Ammon's horn (tissue), 1 donor: ENCODE measurements at places on chromosomes 7 and 10.

GRCh38 chr10:89352802-89353201 lies 25.0 kb downstream of the IFIT3 start:
- DNase-seq = no peak

DNA sequence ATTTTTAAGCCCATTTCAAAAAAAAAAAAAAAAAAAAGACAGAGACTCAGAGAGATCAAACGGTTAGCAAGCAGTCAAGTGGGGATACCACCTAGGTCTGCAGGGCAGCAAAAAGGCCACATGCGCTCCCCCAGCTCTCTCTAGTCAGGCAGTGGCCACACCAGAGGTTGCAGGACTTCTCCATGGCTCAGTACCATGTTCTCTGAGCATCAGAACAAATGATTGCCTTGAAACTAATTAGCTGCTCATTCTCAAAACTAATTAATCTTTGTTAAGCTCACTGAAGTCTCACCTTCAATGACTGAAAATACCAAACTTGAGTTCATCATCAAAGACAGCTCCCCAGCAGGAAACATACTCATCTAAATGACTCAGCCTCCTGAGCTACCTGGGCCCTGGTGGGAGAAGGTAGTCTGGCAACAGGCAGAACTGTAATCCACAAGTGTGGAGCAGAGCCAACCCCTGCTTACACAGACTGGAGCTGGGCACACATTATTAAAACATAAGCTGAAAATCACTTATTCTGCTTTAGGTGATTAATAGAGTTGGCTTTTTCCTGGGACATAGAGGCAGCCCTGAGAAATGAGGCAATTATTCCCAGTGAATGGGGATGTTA lies 319.6 kb downstream of the GRID1 start:
- no peak for DNase-seq

GRCh38 chr7:44897309-44897708 lies 12.0 kb upstream of the PURB start:
- DNase-seq = no peak

DNA sequence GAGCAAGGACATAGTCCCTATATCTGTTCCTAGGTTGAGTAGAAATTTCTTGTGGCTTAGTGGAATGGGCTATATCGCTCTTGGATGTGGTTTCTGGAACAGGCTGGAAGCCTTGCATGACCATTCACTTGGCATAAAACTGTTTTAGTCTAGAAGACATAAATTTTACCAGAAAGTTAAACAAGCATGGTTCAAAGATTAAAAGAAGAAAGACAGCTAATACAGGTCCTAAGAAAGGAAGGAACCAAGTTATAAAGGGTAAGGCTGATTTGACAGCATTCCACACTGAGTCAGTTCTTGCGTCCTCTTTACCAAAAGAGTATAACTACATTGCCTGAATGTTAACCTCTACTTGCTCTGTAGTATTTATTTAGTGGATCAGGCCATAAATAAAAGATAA lies 724.2 kb downstream of the SORCS1 start:
- DNase-seq = no peak

DNA sequence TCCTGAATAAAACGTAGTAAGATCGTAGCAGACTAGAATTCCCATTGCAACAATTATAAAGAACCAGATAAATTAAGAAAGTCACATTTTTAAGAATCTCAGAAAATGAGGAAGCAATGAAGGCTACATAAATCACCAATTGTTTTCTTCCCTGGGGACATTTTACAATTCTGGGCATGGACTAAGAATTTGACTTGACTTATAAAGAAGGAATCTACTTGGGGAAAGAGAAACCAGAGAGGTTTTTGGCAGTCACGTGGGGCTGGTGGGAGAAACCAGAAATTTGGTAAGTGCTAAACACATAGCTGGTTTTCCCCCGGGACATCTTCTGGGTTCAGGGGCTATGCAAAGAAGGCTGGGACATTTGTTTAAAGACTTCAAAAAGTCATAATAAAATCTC lies 109.8 kb upstream of the IL6 start:
- DNase-seq = no peak

GRCh38 chr7:157926521-157927150 lies 589.8 kb downstream of the DNAJB6 start:
- no peak for DNase-seq

GRCh38 chr10:123986736-123987135 lies 95.1 kb upstream of the CPXM2 start:
- DNase-seq = no peak

GRCh38 chr7:42961170-42961569 lies 29.0 kb downstream of the MRPL32 start:
- no peak for DNase-seq

DNA sequence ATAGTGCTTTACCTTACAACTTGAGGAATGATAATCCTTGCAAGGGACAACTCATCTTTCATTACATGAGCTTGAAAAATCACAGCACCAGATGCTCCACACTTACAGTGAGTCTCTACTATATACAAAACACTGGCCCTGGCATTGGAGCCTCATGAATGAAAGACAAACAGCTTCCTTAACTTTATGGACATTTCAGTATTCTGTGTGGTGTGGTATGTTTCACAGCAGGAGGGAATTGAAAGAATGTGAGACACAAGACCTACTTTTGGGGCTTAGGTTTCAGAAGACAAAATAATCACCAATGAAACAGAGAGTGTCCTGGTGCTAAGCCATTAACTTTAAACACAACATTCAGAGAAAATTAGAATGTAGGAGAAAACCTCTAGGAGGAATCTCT lies 1249.6 kb downstream of the XPNPEP1 start:
- no peak for DNase-seq

GRCh38 chr7:13312307-13312706 lies 624.9 kb downstream of the ARL4A start:
- no peak for DNase-seq

- no peak for DNase-seq
Measured at GRCh38 chr10:79073784-79074432, 5.1 kb downstream of the ZMIZ1 start.

DNA sequence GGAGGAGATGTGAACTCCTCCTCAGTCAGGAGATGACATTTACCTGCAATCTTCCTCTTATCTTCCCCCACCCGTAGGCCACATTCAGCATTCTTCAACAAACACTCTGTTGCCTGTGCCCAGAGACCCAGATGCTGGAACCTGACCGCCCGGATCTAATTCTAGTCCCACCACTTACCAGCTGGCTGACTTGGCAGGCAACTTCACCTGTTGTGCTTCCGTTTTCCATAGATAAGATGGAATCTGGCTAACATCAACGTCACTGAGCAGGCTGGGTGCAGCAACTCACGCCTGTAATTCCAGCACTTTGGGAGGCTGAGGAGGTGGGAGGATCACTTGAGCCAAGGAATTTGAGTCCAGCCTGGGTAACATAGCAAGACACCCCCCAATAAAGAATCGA lies 21.3 kb upstream of the FXYD4 start:
- no peak for DNase-seq

DNA sequence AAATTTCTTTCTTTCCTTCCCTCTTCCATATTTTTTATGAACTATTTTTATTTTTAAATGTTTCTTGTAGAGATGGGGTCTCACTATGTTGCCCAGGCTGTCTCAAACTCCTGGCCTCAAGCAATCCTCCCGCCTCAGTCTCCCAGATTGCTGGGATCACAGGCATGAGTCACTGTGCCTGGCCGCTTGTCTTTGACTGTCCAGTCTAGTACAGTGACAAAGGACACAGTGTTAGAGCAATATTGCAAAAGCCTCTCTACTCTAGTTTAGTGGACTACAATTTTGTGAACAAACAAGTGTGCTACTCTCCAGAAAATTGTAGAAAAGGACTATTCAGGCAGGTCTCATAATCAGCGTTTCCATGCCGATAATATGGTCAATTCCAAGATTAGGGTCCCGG lies 11.0 kb downstream of the CPA4 start:
- no peak for DNase-seq
